Suprapubic skin (tissue), 4 donors: ENCODE measurements at places on chromosomes 11 and 22.

DNA sequence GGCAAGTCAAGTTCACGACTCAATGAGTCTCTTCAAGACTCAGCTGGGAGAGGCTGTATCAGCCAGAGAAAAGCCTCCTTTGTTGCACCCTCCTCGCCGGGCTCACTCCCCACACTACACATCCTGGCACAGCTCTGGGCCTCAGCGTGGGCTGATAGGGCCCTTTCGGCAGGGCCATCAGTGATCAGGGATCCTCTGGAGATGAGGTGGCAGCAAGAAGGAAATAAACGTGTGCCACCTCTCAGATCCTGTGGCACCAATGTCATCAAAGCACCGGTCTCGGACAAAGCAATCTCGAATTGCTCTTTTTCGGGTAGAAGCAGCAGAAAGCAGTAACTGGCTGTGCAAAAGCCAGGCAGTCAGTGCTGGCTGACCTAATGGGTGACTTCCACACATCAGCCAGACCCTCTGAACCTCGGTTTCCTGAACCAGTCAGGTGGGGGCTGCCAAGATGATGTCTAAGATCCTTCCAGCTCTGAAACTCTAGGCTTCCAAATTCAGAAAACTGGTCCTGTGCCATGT, 2.1 kb downstream of the EHD1 start:
- DNase-seq: no peak

GRCh38 chr11:116481126-116481675, 291.6 kb downstream of the BUD13 start:
- peak; percentile 16 for DNase-seq

DNA sequence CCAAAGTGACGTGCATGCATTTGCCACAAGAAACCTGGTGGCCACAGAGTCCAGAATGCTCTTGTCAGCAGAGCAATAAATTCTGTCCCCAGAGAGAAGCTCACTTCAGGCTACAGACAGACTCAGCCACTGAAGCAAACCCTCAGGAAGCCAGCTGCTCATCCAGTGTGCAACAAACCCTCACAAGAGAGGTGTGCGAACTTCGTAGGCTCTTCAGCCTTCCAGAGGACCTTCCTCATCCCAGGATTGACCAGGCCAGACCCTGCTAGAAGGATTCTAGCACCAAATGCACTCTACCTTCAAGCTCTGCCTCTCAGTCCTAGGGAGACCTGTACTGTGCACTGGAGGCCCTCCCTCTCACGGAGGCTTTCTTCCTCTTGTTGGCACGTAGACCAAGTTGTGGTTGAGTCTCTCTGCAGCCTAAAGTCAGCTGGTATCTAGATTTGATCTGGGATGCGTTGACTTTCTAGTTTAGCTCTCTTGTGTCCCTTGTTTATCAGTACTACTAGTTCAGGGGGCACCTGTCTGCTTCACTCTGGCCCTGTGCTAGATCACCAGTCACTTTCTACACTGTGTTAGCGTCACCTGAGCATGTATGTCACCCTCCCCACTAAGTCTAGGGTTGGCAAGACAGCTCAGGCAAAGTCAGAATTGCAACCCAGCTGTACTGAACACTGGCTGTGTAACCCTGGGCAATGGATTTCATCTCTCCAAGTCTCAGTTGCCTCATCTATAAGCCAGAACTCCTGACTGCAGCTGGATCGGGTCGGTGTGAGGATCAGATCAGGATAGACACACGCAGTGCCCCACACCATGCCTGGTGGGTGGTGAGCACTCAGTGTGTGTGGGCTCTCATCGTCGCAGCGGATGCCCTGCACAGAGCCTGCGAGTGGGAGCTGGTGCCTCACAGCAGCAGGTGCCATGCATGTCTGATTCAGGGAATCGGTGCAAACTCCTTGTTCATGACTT, 22.1 kb upstream of the TMPRSS13 start:
- DNase-seq: no peak

GRCh38 chr11:120182790-120183491, 27.9 kb upstream of the OAF start:
- peak; percentile 74 for DNase-seq

- DNase-seq: peak; percentile 25
These were observed 8.9 kb upstream of the UCP2 start for GRCh38 chr11:73991471-73992006.

- no peak for DNase-seq
These were observed 3.5 kb downstream of the KCNJ5 start for GRCh38 chr11:128894685-128895084.

- no peak for DNase-seq
These were observed 31.9 kb downstream of the OPCML start for GRCh38 chr11:133500435-133500834.

DNA sequence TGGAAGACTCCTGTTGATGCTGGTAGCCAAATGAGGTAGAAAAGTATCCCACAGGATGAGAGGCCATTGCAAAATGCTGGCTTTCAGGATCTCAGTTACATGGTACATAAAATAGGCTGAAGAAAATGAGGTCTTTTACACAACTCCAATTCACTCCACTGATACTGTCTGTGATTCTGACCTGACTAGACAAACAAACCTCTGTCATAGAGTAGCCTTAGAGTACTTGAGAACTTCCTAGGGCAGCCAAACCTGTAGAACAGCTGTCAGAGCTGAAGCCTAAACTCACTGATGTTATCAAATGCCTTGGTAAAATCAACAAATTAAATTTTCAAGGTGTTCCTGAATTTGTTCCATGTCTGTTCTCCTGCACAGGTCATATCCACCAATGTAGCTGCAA, 26.2 kb upstream of the POGLUT3 start:
- no peak for DNase-seq

GRCh38 chr11:2987881-2988861, 4.0 kb downstream of the NAP1L4 start:
- DNase-seq: no peak

DNA sequence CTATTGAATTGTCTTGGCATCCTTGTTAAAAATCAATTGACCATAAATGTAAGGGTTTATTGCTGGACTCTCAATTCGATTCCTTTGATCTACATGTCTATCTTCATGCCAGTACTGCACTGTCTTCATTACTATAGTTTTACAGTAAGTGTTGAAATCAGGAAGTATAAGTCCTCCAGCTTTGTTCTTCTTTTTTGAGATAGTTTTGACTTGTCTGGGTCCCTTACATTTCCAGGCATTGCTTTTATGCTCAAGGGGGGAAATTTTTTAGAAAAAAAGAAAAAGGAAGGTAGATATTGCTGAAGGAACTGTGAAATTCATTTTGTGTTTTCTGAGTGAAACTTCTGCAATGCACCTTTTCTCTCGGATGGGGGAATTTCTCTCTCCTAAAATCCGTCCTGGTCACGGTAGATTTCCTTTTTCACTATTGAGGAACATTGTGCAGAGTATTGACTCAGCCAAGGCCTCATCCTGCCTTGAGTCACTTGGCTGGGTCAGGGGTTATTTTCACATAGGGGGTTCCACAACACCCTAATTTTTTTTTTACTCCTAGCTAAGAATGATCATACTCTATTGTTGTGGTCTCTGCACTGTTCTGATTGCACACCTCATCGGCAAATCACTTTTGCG, 2.8 kb upstream of the ACER3 start:
- DNase-seq: no peak

DNA sequence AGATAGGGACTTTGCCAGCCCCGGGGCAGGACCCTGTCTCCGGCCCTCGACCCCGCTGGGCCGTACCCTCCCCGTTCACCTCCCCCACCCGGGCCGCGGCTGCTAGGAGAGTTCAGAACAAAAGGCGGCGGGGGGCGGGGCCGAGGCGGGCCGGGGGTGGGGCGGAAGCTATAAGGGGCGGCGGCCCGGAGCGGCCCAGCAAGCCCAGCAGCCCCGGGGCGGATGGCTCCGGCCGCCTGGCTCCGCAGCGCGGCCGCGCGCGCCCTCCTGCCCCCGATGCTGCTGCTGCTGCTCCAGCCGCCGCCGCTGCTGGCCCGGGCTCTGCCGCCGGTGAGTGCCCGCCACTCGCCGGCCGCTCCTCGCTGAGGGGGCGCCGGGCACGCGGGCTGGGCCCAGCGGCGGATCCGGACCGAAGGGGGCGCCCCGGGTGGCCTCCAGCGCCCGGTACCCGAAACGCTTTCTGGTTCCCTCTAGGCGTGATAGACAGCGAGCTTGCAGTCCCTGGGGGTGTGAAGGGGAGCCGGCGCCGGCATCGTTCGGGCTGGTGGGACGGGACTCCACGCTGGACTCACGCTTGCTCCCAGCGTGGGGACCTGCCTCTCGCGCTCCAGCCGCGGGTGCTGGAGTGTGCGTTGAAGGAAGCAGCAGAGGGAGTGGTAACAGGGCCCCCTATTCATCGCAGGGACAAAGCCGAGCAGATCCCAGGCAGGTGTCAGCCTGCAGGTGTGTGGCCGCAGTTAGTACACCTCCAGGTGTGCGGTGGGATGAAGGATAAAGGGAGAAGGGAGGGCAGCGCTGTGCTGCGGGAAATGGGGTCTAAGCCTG, at the start of gene MMP11:
Gene MMP11, plus strand, starts transcription at position 201 of the 825 bp plus-strand sequence. Its CDS starts 22 bp downstream, at position 223.
- no peak for DNase-seq

- DNase-seq: peak; percentile 76
These were observed 7.0 kb downstream of the UNC93B1 start for GRCh38 chr11:67996622-67997474.

- DNase-seq: no peak
These were observed 48.0 kb downstream of the TSPAN18 start for GRCh38 chr11:44774731-44775130.

- DNase-seq: no peak
These were observed 13.8 kb downstream of the JAML start for GRCh38 chr11:118211006-118211405.

GRCh38 chr11:76598426-76598839, 72.1 kb downstream of the LRRC32 start:
- peak; percentile 60 for DNase-seq

GRCh38 chr11:46347637-46348311, 511 bp downstream of the DGKZ start:
- peak; percentile 82 for DNase-seq

DNA sequence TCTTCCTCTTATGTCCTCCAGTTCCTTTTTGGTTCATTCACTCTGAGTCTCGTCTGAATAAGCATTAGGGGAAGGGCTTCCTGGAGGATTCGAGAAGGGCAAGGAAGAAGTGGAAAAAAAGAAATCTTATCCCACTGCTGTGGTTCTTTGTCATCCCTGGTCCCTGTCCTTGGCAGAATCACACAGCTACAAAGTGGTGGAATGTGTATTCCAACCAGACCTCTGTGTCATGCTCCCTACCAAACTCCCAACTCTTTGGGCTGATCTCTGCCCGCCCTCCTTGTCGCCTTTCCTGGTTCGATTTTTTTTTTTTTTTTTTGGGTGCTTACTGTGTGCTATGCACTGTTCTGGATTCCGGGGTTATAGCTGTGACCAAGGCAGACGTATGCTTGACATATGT, 61.0 kb downstream of the TEAD1 start:
- DNase-seq: no peak

- no peak for DNase-seq
These were observed 3.1 kb upstream of the PARVB start for GRCh38 chr22:44020981-44021380.

GRCh38 chr22:43925433-43926348, 2.1 kb downstream of the PNPLA3 start:
- DNase-seq: no peak

DNA sequence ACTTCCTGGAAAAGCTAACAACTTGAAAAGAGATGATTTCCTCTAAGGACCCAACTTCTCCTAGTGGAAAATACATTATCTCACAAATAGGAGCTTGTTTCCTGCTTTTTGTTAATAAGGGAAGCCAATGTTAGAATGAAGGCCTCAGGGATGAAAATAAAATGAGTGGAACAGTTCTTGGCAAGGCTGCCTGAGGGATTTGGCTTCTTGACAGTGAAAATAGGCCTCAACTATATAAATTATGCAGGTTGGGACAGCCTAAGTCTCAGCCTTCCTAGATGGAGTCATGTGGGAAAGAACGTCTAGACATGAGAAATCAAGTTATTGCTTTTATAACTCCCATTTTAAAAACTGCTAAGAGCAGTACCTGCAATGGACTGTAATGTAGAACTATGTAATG, 92.8 kb upstream of the FIBIN start:
- no peak for DNase-seq

GRCh38 chr11:115249061-115249578, 255.1 kb downstream of the CADM1 start:
- no peak for DNase-seq

DNA sequence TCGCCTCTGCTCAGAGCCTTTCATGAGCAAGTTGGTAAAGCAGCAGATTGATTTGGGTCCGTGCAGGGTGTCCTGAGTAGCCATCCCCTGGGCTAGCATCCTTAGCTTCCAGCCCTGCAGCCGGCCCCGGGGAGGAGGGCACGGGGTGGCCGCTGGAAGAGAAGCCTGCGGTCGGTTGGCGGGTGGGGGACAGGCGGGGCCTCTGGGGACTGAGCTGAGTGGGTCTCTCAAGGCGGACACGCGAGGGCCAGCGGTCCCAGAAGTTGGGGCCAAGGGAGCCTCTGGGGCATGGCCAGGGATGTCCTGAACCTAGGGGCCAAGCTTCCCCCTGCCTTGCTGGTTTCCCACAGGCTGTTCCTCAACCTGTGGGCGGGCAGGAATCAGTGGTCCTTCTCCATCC, 143.0 kb downstream of the TBC1D22A start:
- no peak for DNase-seq

DNA sequence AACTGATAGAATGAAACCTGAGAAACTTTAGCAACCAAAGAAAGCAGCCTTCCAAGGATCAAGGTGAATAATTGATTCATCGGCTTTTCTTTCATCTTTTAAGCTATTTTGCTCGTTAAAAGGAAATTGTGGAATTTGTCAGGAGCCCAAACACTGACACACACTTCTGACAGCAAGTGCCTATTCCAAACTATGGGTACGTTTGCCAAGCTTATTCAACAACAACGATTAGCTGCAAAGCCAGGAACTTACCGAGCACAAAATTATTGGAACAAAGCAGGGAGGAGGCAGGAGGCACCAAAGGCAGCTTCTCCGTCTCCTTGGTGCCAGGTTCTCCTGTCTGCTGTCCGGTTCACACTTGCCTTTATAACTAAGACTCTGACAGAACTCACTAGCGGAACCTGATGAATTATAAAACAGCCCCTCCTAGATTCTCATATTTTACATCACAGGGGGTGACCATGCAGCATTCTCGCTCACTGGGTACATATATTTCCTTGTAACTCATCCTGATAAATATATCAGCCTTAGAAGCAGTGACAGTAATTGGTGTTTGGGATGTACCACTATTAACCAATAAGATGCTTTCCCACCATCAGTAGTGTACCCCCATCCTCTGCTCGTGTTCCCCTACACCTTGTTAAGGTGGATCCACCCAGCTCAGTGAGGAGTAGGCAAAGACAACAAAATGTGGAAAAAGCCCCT, 395.9 kb upstream of the CCDC90B start:
- DNase-seq: no peak

DNA sequence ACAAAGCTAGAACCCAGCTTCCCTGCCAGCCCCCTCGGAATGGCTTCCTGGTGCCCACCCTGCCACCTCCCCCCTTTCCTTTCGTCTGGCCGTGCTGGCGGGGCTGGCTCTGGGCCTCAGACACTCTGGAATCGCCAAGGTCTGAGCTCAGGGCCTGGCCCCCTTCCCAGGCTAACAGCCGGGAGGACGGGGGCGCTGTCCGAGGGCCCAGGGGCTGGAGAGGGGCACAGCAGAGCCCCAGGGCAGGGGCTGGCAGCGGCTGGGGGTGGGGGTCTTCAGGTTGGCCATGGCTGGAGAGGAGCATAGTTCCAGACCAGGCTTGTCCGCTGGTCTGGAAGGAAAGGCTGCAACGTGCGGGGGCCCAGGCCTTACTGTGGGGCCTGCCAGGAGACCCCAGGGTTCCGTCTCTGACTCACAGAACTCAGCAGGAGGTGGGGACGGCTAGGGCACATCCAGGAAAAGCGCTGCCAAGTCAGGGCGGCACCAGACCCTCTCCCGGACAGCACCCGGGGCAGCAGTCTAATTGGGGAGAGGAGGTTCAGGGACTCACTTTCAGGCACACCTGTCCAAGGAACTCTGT, 861 bp upstream of the LTBP3 start:
- peak; percentile 77 for DNase-seq
